ENCODE measurements at places on chromosomes 1 and 21.

DNA sequence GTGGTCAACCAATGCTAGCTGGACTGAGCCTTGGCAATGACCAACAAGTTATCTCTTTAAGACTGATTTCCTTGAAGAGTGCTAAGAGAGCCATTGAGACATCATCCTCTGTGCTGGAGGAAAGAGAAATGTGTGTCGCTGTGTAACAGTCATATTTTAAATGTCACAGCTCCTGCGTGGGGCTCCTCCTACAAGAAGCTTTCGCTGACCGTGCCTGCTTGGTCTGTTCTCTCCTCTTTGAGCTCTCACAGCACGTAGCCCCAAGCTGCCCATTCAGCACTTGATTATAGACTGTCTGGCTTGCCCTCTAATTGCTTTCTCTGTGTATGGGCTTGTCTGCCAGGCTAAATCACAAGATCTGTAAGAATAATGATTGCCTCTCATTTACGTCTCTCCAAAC lies 221.3 kb downstream of the FOXD2 start:
- DNase-seq: no peak

GRCh38 chr21:19853709-19854575 lies 1144.3 kb upstream of the NCAM2 start:
- no peak for DNase-seq

DNA sequence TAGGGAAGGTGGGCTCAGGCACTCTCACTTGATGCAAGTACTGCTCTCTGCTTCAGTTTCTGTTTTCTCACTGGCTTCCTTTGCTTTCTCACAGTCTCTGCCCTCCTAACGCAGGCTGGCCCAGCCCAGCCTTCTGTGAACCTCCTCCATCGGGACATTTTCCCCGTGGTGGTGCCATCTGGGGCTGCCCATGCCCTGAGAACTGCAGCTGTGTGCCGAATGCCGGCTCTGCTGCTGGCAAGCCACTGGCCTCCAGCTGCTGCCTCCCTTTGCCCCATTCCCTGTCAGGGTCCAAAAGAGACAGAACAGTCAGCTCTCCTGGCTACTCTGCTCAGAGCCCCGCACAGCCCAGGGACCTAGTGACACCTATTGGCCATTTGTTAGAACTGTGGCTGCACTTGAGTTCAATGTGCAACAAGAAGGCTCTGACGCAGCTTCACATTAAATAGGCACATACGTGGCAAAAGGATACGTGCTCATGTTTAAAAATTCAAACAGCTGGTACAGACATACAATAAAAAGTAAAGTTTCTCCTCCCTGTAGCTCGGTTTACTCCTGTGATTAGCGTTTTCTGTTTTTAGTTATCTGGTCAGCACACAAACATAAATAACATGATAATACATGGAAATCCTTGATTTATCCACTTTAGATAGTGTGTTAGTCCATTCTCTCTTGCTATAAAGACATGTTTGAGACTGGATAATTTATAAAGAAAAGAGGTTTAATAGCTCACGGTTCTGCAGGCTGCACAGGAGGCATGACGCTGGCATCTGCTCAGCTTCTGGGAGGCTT lies 46.6 kb downstream of the FCRL5 start:
- peak; percentile 36 for DNase-seq

DNA sequence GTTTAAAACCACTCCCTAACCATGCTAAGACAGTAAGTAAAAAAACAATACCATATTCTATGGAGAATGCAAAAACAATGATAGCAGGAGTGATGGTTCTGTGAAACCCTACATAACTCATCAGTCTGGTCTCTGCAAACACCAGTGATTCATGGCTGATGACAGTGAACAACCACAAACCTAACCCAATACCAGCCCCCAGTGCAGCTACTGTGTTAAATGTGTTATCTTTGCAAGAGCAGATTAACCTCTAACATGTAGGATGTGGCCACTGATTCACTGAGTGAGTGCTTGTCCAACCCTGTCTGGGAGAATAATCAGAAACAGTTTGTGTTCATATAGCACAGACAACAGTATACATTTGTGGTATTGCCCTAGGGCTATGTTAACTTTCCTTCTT lies 100.2 kb upstream of the COG2 start:
- DNase-seq: no peak

DNA sequence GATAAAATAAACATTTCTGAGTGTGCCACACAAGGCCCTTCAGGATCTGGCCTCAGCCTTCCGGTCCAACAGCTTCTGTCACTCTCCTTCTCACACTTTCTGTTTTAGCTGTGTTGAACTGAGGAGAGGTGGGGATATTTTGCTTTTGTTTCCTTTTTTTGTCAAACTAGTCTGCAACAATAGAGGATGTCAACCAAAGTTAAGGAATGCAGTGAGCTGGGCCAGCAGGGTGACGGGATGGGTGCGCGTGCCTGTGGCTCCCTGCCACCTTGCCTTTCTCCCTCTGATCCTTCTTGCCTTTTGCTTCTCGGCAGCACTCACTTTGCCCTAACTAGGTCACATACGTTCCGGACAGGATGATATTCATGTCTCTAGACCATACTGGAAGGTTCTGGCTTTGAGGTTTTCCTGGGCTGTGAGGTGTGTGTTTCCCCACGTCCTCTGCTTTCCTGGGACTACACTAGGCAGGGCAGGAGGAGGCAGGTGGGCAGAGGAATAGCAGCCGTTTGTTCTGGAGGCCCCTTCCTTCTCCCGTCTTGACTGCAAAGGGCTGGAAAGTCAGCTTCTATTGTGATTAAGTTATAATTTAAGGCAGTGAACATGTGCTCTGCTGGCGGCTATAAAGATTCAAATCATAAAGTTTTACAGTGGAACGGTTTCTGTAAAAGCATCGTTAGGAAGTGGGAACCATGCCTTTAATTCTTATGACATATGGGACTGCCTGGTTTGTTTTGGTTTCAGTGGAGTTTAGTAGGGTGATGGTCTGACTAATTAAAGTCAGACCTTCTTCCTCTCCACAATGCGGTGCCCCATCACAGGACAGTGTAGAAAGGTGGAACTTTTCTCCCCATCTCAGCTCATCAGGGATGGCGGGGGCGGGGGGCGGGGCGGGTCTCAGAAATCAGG lies 67.8 kb downstream of the RNF220 start:
- DNase-seq: no peak

GRCh38 chr1:205664399-205665017 lies 15.8 kb downstream of the SLC45A3 start:
- no peak for DNase-seq

- no peak for DNase-seq
These were observed 336.3 kb upstream of the NCAM2 start for GRCh38 chr21:20661745-20662422.

DNA sequence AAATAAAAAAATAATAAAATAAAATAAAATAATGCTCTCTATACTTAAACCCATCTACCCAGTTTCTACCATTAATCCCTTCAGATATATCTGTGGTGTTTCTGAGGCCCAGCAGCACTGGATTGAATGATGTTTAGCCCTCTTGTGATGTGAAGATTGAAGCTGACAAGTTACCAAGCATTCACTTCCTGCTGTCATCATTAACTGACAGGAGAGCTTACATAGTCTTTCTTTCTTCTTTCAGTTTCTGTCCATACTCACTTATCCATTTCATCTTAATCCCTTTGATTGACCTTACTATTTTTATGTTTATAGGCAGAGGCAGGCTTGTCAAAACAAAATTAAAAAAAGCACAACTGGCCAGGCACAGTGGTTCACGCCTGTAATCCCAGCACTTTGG lies 38.8 kb upstream of the PGD start:
- DNase-seq: no peak

GRCh38 chr1:94709891-94710581 lies 110.1 kb upstream of the SLC44A3 start:
- DNase-seq: no peak

GRCh38 chr1:80540596-80540995 lies 1260.1 kb upstream of the ADGRL2 start:
- no peak for DNase-seq

GRCh38 chr1:10934150-10934818 lies 78.2 kb upstream of the TARDBP start:
- no peak for DNase-seq

DNA sequence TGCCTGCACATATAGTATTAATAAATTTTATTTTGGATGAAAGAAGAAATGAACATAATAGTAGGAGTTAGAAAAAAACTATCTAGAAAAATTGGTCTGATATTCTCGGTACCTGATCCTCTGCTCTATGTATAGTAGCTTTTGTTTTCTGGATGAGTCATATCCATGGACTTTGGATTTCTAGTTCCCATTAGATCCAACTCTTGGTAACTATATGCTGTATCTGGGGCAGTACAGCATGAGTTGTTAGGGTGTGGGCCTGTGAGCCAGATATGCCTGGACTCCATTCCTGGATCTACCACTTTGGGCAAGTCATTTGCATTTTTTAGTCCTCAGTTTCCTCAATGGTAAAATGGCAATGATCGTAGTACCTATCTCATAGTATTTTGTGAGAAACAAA lies 372.2 kb upstream of the PKN2 start:
- DNase-seq: no peak

DNA sequence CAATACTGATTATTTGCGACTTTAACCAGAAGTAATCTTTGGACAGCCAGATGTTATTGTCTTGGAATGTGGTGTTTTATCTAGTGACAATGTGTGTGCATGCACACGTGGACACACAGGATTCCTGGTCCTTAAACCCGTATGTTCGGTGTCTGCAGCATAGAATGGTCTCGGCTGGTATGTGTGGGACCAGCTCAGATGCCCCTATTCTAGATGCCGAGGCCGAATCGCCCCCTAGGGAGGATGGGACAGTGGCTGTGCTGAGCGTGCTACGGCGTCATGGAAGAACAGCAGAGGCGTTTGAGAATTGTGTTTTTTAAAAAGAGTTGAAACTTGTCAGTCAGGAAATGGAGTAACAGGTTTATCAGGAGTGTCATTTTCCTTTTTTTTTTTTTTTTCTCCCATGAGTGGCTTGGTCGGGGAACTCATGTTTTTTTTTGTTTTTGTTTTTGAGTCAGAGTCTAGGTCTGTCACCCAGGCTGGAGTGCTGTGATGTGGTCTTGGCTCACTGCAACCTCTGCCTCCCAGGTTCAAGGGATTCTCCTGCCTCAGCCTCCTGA lies 30.1 kb downstream of the SKI start:
- no peak for DNase-seq

DNA sequence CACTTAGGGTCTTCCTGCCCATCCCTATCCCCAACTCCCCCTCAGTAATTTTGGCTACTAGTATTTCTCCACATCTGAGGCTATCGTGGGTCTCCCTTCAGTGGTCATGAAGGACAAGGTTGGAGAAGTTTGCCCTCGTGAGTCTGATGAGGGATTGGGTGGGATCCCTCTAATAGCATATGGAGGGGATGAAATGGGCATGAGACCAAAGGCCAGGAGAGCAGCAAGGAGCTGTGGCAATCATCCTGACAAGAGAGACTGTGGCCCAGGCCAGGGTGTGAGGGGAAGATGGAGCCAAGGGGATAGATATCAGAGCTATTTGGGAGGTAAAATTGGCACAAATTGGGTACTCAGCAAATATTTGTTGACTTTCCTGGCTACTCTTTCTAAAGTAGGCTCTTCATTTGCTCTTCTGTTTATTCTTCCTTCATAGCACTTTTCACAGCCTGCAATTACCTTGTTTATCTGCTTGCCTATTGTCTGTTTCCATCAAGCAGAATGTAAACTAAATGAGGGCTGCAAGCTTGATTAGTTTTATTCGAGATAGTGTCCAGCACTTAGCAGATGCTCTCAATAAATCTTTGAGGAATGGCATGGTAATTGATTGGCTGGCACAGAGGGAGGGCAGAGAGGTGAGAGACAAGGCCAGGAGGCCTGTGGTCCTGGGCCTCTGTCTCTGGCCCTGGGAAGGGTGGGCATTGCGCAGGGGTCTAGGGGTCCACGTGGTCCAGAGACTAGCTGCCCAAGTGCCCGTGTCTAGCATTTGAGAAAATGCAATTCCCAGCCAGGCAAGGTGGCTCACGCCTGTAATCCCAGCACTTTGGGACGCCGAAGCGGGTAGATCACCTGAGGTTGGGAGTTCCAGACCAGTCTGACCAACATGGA lies 1.5 kb upstream of the PLK3 start:
- no peak for DNase-seq

- DNase-seq: no peak
These were observed 17.5 kb upstream of the KIF14 start for GRCh38 chr1:200638073-200638472.

GRCh38 chr1:5861871-5862825 lies 130.1 kb downstream of the NPHP4 start:
- DNase-seq: no peak

DNA sequence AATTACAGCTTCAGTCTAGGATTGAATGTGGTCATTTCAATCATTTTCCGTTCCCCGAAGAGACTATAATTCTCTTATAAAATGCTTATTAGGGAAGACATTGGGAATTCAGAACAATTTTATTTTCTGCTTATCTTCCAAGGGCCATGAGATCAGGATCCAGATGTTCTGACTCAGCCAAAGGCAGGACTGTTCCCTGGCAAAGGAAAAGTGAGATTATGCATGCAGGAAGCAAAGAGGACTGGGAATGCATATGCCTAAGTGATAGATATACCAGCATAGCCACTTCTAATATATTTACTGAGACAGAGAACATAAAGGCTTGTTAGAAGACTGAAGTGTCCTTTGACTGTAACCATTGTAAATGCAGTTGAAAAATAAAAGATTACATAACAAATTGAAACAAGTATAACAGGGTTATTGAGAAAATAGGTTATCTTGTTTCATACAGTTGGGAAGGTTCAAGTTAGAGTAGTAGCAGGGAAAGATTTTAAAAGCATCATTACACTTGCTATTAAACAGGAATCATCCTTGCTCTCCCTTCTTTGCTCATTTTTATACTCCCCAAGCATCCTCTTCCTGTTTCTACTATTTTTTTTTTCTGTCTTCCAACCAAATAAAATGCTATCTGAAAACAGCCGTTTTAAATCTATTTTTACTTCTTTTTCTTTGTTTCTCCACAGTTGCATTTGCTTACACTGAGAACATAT lies 439.6 kb upstream of the ADAMTS5 start:
- no peak for DNase-seq

- DNase-seq: no peak
These were observed 9.1 kb downstream of the PYCR2 start for GRCh38 chr1:225914947-225915346.

GRCh38 chr1:87583459-87583858 lies 254.8 kb downstream of the LMO4 start:
- no peak for DNase-seq

- DNase-seq: no peak
These were observed 167.5 kb upstream of the CAMK1G start for GRCh38 chr1:209416039-209416438.

GRCh38 chr21:33878824-33879223 lies 36.8 kb downstream of the ATP5PO start:
- DNase-seq: no peak

GRCh38 chr1:104905322-104905721 lies 1155.6 kb downstream of the AMY1C start:
- no peak for DNase-seq

DNA sequence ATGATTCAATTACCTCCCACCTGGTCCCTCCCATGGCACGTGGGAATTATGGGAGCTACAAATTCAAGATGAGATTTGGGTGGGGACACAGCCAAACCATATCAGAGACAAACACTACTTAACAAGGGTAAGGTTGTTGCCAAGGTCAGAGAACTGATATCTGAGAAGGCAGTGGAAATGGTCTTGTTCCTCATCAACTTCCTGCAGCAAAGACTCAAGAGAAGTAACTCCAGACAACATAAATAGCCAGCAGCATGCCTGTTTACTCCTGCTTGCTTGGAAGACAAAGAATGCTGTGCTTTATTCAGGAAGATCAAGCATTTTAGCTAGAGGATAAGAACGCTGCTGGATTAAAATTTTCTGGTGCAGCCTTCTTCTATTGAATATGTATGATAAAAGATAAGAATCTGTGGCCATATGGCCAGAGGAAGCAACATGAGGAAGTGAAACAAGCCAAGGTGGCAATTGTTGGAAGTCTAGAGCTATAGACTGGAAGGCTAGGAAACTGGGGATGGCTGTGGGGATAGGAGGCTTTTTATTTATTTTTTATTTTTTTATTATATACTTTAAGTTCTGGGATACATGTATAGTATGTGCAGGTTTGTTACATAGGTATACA lies 36.4 kb downstream of the DDAH1 start:
- DNase-seq: no peak
